Lower leg skin (tissue), 4 donors: ENCODE measurements at places on chromosomes 2 and 18. TPM values are rescaled to one million over a fixed set of nuclear protein-coding genes. Genes with fewer than 3 reads are reported as not detected.
A peak's percentile ranks its signal among the peaks of the same experiment; 100 is the strongest.

The UGT1A4 gene
- total RNA-seq = 1.0 TPM

GRCh38 chr2:19855542-19856431 is 46.0 kb downstream of the TTC32 start:
- no peak for DNase-seq

GRCh38 chr2:73100956-73101355 is 11.8 kb downstream of the RAB11FIP5 start:
- no peak for DNase-seq

DNA sequence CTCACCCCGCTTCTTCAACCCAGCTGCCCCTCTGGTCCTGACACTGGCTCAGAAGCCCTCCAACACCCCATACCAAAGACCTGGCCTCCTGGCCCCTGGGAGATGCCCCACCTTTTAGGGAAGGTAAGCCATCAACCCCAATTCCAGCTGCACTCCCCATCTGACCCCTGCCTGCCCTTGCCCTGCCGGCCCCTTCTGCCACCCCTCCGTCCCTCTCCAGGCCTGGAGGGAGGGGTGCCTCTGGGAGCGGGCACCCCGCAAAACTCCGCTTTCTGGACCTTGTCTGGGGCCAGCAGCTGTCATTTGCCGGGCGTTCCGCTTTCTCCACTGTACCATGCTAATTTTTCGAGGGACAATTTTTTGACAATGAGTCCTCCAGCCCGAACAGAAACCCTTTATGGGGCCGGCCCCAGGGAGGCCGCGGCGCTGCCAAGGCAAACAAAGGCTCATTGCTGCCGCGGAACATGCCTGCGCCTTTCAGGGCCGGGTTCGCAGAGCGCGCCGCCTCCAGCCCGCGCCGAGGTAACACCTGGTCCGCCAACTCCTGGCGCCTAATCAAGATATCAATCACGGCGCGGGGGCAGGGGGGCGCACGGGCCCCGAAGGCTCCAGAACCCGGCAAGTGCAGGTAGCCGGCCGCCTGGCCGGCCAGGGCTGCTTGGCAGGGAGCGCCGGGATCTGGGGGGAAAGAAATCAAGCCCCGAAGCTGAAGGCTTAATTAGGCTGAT is 96.0 kb downstream of the INHBB start:
- no peak for DNase-seq

DNA sequence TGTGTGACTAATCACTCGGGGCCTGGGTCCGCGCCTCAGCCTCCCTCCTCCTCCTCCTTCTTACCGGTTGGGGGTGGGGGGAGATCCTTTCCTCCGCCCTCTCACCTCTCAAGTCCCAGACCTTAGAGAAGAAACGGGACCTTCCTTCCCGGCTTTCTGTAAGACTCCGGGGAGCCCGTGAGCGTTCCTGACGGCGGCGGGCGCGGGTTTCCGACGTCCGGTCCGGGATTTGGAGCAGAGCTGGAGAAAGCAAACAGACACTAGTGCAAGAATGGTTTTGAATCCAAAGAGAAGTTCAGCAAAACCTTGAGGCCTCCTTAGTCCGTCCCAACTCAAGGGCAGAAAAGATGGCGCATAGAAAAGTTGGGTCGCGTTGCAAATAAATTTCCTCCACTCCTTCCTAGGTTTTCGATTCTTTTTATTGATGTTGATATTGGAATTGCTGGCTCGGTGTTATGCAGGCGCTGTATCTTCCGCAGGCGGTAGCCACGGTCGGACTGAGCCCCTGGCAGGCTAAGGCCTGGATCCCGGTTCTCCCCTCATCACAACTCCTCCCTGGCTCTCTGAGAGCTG is 2.0 kb downstream of the DLX1 start:
- peak; percentile 8 for DNase-seq

- DNase-seq = no peak
Measured at GRCh38 chr2:215003001-215003400, 135.4 kb downstream of the ABCA12 start.

- DNase-seq = no peak
Measured at GRCh38 chr2:189218236-189218635, 38.7 kb upstream of the COL5A2 start.
